Panc1 (cell line): ENCODE measurements at places on chromosomes 7 and 10. TPM values are rescaled to one million over a fixed set of nuclear protein-coding genes. Genes with fewer than 3 reads are reported as not detected.

Gene MRPL32
- 52.8 TPM for total RNA-seq

Gene FEZF1
- total RNA-seq: not detected

GRCh38 chr10:84308481-84309304 lies 19.7 kb upstream of the CCSER2 start:
- no peak for DNase-seq

DNA sequence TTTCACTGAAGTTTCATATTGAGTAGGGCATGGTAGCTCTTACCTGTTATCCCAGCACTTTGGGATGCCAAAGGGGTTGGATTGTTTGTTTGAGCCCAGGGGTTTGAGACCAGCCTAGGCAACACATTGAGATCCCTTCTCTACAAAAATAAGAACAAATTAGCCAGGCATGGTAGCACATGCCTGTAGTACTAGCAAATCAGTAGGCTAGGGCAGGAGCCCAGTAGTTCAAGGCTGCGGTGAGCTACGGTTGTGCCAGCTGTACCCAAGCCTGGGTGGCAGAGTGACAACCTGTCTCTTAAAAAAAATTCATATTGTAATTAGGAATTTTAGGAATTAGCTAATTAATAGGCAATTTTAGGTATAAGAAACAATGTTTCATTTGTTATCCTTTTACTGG lies 18.0 kb downstream of the BBIP1 start:
- no peak for DNase-seq

DNA sequence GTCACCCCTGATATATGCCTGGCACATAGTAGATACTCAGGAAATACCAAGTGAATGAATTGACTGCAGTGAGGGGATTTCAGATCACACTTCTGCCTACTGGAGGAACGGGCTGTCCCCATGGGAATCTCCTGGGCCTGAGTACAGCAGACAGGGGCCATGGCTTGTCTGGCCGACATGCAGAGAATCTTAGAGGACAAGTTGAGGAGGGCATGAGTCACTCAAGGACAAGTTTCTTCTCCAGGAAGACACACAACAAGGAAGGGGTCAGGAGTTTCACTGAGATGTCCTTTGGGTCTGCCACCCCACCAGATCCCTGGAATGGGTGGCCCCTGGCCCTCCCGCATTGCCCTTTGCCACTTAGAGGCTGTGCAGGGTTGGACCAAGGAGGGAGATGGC lies 20.7 kb downstream of the PLPP4 start:
- DNase-seq: no peak

Gene EN2
- total RNA-seq: 1.5 TPM

DNA sequence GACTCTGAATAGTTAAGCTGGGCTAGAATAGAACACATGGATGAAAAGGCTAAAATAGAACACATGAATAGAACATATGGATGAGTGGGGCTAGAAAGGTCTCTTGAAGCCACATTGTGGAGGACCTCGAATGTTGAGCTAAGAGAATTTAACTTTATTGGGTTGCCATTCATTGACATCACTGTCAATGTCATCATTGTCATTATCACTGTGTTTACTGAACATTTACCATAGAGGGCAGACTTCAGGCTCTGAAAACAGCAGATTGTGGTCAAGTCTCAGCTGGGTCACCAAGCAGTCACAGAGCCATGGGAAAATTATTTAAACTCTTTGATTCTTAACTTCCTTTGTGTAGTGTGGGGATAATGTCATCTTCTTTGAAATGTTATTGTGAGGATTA lies 80.4 kb downstream of the WDFY4 start:
- DNase-seq: no peak

DNA sequence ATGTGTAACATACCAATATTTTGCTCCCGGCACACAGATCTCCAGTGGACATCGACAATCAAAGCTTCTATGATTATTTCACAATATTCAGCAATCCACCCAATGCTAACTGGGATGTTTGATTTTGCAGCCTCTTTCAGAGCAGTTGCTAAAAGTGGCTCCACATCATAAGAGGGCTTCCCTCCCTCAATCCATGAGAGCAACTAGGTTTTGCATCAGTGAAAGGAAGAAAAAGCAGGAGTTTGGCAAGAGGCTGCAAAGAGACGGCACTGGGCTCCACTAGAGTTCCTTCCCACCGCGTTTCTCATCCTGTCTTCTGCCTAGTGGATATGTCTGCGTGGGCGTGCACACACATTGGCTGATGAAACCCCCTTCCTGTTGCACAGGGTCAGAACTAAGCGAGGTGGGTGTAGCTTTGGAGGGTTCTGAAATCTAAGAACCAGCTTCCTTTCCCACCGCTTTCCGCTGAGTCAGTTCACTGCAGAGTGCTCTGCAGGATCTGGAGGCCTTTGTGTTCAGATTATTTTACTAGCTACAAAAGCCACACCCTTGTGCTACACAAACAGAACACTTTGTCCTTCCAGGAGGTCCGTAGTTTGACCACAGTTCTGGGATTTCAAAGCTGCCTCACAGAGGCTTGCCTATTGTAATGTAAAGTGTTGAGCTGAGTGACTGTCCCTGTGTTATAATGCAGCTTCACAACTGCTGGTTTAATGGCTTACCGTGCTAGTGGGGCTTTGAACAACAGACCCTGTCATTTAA lies 28.1 kb downstream of the ARL4A start:
- DNase-seq: no peak

- DNase-seq: no peak
These were observed 18.8 kb upstream of the INPP5A start for GRCh38 chr10:132518572-132519381.

GRCh38 chr10:16992611-16993119 lies 136.9 kb downstream of the CUBN start:
- DNase-seq: no peak

GRCh38 chr7:100169147-100169850 lies 882 bp upstream of the GAL3ST4 start:
- no peak for DNase-seq

Gene CCDC172
- not detected for total RNA-seq

Gene SLC29A3
- total RNA-seq: 7.6 TPM
